Stimulated activated CD8-positive, alpha-beta memory T cell treated with anti-CD3 and anti-CD28 coated beads, Interleukin-2, amount 100 ng/mL, for 48 hours (primary cell): ENCODE measurements at places on chromosomes 2 and 18.

DNA sequence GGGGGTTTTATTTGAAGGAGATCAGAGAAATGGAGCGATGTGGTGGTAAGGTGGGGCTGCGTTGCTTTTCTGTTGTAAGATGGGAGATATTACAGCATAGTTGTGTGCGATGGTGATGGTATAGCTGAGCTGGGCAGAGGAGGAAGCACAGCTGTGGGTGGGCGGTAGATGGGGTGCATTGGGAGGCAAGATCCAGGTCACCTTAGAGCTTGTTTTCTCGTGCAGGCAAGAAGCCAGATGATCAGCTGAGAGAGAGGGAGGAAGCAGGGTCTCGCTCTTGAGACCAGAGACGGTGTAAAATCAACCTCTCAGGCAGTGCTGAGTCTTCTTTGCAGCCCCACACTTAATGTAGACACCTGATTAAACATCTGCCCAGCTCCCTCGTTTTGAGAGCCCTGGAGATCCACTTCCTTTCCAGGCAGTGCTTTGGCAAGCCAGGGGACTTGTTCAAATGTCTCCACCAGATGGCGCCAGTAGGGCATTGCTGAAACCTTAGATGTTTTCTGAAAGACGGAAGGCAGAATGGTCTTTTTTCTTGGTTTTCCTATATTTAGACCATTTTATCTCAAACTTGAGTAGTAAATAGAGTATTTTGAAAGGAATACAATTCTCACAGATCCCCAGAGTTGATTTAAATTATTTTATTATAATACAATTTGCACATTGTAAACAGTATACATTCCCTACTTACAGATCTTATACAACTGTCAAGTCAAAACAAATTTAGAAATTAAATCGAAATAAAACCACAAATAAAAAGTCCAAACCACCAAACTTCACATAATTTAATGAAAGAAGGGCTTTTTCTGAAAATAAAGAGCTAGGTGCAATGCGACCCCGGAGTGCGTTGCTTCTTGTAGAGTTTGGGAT, 21.1 kb upstream of the LYPD6B start:
- DNase-seq: peak; percentile 64

- DNase-seq: no peak
Measured at GRCh38 chr2:75719616-75720015, 8.9 kb upstream of the GCFC2 start.

GRCh38 chr2:101987832-101988231, 3.9 kb upstream of the IL1R2 start:
- DNase-seq: no peak

GRCh38 chr2:236601316-236602202, 31.9 kb downstream of the ACKR3 start:
- no peak for DNase-seq

DNA sequence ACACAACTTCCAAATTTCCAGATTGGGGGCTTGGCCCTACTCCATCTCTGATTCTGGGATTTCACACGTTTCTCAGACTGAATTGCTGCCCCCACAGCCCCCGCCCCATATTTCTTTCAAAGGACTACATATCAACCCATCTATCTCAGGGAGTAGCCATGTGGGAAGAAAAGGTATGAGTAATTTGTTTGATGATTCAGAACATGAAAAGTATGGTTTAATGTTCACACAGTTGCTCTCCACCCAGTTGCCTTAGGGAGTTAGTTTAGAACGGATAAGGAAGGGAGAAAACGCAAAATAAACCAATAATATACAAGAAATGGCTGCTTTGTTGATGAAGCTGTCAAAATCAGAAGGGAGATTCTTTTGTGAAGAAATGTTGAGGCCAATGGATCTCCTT, 145.1 kb downstream of the PIEZO2 start:
- no peak for DNase-seq

GRCh38 chr2:1002350-1002749, 51.7 kb downstream of the SNTG2 start:
- DNase-seq: no peak

DNA sequence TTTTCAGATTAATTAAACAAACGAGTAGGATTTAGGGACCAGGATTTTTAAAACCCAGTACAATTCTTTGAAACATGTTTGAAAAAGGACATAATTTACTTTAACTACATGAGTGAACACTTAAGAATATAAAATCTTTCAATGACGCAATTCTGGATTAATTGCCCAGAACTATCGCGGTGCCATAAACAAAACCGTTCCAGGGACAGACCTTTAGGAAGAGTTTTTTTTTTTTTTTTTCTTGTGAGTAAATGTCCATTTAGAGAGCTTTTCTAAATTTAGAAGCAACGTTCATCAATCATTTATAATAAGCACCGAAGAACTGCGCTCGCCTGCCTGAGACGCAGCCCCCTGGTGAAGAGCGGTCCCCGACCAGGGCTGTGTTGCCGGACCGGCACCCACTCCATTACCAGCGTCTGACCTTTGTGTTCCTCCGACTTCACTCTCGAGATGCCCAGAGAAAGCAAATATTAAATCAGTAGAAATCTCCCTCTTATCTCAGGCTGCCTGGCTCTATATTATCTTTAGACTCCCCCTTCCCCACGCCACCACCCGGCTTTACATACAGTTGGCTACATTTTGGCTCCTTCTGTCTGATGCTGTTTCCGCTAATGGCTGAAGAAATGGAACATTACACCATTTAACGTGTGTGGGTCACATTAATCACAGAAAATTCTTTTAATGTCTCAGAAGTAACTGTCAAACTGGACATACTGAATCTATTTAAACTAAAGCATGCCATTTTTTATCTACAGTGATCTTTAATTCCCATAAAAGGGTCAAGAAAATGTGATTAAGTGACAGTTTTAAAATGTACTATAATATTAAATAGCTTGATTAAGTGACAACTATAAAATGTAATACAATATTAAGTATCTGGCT, 364.0 kb upstream of the MEIS1 start:
- DNase-seq: no peak

- no peak for DNase-seq
Measured at GRCh38 chr2:11777886-11778415, 31.5 kb downstream of the LPIN1 start.

DNA sequence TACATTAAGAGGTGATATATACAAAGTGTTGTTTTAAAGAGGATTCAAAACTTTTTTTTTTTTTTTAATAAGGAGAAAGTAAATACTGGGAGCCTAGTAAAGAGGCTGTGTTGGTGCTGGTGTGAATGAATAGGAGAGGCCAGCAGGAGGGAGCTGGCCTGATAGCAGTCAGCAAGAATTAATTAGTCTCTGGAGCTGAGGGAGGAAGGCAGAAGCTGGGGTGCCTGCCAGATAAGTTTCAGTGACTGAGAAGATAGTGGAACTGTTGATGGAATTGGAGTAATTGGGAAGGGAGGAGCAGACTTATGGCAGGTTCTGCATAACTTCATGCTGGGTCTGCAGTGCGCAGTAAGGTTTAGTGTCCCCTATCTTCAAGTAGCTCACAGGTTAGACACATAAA, 36.2 kb upstream of the SNORC start:
- no peak for DNase-seq

DNA sequence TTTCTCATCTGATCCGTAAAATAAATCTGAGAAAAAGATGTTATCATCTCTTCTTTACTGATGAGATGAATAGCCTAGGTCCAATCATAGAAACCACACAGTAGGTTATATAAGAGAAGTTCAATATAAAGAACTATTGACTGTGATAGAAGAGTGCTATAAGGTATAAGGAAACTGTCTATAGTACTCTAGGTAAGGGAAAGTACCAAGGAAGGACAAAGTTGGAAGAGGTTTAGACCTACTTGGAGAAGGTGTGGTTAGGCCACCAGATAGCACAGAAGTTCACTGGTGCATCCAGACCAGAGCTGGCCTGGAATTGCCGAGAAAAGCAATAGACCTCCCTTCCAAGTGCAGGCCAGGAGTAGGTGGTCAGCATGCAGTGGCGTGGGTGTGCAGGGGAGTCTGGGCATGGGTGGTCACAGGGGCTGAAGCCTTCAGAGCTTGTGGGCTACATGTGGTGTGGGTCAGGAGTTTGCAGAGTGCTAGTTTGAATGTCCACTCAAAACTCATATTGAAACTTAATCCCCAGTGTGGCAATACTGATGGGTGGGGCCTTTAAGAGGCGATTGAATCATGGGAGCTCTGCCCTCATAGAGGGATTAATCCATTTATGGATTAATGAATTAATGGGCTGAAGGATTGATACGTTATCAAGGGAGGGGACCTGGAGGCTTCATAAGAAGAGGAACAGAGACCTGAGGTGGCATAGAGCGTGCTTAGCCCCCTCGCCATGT, 86.3 kb downstream of the ALPK2 start:
- no peak for DNase-seq

- peak; percentile 31 for DNase-seq
Measured at GRCh38 chr2:24164416-24164973, 10.4 kb upstream of the FAM228A start.

DNA sequence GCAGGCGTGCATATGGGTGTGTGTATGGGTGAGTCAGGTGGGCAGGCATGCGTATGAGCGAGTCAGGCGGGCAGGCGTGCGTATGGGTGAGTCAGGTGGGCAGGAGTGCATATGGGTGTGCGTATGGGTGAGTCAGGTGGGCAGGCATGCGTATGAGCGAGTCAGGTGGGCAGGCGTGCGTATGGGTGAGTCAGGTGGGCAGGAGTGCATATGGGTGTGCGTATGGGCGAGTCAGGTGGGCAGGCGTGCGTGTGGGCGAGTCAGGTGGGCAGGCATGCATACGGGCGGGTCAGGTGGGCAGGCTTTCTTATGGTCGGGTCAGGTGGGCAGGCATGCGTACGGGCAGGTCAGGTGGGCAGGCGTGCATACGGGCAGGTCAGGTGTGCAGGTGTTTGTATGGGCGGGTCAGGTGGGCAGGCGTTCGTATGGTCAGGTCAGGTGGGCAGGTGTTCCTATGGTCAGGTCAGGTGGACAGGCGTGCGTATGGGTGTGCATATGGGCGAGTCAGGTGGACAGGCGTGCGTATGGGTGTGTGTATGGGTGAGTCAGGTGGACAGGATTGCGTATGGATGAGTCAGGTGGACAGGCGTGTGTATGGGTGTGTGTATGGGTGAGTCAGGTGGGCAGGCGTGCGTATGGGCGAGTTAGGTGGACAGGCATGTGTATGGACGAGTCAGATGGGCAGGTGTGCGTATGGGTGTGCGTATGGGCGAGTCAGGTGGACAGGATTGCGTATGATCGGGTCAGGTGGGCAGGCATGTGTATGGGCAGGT, 28.7 kb upstream of the KLF11 start:
- no peak for DNase-seq

DNA sequence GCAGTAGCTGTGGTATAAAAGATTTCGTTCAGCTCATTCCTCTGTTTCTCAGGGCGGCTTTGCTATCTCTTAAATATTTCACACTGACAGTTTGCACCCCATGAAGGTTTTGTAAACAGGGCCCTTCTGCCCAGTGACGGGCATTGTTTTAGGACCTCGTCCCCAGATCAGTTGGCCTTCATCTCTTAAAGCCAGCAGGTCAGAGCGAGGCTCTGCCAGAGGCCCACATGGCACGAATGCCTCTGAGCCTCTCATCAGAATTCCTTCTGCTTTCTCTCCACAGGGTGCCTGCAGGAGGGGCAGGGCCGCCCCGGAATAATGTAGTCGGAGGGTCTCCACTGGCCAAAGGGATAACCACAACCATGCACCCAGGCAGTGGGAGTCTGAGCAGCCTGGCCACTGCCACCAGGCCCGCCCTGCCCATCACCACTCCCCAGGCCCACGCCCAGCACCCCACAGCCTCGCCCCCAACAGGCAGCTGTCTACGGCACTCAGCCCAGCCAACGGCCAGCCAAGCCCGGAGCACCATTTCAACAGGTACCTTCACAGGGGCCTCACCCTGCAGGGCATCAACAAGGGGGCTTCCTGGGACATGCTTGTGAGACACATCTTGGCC, 177.0 kb downstream of the SEPTIN10 start:
- DNase-seq: no peak

GRCh38 chr2:46545015-46545839, 65.9 kb downstream of the TMEM247 start:
- DNase-seq: no peak

DNA sequence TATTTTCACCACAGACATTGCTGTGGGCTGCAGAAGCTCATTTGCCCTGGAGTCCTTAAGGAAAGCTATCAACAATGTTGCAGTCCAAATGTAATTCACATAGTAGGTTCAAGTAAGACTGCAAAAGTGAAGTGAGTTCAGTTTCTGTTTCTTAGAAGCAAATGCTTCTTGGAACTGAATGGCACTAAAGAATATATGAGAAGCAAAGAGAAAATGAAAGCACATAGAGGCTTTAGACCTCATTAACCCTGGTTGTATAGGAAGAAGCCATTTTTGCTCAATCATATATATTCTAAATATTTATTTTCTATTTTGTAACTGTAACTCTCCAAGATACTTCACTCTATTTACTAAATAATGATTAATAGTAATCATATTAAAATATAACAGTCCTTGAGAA, 292.0 kb downstream of the ZNF804A start:
- DNase-seq: no peak

- DNase-seq: no peak
Measured at GRCh38 chr2:142880279-142880678, 2.8 kb downstream of the KYNU start.

GRCh38 chr2:112600634-112601033, 16.2 kb downstream of the CHCHD5 start:
- DNase-seq: no peak

GRCh38 chr2:95287806-95288205, 9.3 kb upstream of the KCNIP3 start:
- DNase-seq: no peak

GRCh38 chr18:28514699-28515098, 337.8 kb upstream of the CDH2 start:
- DNase-seq: no peak

GRCh38 chr2:121004359-121004758, 268.7 kb downstream of the GLI2 start:
- no peak for DNase-seq

- DNase-seq: no peak
Measured at GRCh38 chr18:45751766-45752165, 27.8 kb downstream of the SLC14A1 start.

DNA sequence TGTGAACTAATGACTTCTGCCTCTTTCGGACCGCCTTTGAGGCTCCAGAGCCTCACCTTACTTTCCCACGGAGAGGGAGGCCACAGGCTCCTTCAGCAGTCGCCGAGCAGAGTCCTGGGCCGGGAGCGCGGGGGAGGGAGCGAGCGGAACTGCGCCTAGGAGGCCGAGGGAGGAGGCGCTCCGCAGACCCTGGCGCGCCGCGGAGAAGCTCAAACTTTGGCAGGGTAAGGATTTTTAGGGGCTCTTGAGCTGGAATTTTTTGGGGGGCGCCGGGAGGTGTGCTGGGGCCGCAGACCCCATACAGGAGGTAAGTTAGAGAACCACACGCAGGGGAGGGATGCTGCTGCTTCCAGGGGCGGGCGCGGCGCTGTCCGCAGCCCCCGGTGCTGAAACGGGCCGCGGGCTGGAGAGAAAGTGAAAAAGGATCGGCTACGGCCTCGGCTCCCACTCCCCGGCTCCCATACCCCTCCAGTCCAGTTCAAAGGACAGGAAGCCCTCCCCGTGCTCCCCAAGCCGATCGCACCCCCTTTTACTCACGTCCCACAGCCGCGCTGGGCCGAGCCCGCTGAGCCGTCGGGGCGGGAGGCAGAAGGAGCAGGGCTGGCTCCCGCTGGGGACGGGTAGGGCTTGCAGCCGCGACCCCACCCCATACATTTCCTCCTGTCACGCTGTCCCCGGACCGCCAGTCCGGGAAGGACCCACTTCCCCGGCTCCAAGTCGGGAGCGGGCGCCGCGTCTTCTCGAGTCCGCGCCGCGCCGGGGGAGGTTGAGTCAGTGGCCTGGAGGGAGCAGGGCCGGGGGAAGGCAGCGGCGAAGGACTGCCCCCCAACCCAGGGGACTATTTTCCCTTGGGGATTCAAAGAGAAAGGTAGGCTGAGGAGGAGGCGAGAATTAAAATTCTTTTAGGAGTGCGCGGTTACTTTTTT, at the start of gene CNGA3:
CNGA3 (plus strand) TSS at position 146 of the 926 bp plus-strand sequence. CDS start 23,520 bp downstream, outside the sequence.
- DNase-seq: no peak

- DNase-seq: no peak
Measured at GRCh38 chr2:104312684-104313083, 541.2 kb upstream of the POU3F3 start.
